ENCODE measurements at places on chromosomes 1 and 21.

DNA sequence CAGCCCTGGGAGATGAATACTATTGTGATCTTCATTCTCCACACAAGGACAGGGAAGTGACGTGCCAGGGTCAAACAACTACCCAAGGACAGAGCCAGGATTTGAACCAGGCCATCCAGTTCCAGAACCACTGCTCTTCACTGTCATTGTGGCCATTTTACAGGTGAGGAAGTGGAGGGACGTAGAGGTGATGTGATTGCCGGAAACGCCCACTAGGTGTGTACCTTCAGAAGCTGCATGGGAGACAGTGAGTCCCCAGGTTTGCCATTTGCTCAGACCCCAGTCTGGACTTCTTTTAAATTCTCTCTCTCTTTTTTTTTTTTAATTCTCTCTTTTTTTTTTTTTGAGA lies 207.6 kb upstream of the TMEM51 start:
- no peak for DNase-seq

DNA sequence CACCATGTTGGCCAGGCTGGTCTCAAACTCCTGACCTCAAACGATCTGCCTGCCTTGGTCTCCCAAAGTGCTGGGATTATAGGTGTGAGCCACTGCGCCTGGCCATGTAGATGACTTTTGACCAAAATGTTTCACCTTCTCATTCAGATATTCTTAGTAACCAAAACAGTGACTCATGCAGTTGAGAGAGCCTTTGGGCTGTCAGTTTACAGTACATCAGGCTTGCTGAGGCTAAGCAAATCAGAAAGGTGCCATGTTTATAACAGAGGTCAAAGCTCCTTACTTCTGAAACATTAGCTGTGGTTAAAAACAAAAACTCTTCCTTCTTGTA lies 21.0 kb downstream of the CNIH4 start:
- peak; percentile 52 for DNase-seq

DNA sequence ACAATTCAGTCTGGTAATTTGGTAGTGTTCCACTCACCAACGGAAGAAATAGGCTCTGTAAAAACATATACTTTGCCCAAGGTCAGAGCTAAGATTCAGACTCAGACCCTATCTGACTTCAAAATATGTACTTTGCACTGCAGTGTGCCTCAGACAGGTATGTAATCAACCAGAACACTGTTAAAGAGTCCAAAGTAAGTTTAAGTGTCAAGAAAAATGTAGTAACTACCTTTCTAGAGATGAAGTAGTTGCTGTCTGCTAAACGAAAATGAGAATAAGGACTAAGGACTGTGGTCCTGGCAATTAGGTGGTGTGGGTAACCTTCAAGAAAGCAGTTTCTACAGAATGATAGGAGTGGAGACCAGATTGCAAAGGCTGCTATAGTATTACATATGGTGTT lies 61.1 kb downstream of the RPAP2 start:
- DNase-seq = no peak

DNA sequence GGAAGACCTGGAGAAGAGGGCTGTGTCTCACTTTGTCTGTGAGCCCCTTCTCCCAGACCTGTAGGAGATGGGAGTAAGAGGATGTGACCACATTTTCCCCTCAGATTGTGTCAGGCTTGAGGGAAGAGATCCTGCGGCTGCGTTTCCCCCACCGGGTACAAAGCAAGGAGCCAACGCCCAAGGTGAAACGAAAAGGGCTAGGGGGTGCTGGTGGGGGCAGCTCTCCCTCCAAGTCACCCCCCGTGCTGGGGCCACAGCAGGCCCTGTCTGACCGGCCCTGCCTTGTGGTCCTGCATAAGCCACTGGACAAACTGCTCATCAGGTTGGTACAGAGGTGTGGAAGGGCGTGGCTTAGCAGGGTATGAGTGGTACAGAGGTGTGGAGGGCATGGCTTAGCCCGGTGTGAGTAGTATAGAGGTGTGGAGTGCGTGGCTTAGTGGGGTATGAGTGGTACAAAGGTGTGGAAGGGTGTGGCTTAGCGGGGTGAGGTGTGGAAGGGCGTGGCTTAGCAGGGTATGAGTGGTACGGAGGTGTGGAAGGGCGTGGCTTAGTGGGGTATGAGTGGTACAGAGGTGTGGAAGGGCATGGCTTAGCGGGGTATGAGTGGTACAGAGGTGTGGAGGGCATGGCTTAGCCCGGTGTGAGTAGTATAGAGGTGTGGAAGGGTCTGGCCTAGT lies 30.6 kb downstream of the HYI start:
- DNase-seq = no peak

DNA sequence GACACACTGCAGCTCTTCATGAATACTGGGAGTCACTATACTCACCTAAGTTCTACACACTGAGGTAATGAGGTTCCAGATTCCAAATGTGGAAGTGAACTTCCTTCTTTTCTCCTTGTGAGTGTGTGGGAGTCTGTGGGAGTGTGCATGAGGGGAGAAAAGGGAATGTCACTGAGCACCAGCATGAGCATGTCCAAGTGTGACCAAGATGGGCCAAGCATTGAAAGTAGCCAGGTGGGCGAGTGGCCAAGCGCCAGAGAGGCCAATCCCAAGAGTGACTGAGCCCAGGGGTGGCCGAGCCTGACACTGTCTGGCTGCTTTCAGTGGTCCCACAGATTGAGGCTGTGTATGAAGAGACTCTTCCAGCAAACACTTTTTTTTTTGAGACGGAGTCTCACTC lies 132.3 kb downstream of the HLCS start:
- DNase-seq = no peak

DNA sequence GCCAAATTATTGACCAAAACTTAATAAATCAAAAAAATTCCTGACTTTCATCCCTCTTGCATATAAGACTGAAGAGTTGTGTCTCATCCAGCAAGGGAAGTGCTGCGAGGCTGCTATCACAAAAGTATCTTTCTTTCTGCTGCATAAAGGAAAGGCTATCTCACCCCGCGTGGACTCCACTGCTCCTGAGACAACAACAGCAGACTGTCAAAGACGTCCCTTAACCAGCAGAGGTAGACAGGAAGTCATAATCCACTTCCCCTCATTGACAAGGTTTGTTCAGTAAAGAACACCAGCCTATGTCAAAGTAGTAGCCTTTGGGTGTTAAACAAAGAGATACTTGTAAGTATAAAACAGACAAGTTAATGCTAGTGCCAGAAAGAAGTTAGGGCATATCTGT lies 29.4 kb downstream of the VPS26C start:
- no peak for DNase-seq

GRCh38 chr21:29233256-29233546 lies 65.5 kb upstream of the BACH1 start:
- no peak for DNase-seq

GRCh38 chr1:203954788-203955552 lies 93.6 kb downstream of the SNRPE start:
- DNase-seq = no peak

GRCh38 chr21:34123609-34124008 lies 50.2 kb downstream of the MRPS6 start:
- no peak for DNase-seq

DNA sequence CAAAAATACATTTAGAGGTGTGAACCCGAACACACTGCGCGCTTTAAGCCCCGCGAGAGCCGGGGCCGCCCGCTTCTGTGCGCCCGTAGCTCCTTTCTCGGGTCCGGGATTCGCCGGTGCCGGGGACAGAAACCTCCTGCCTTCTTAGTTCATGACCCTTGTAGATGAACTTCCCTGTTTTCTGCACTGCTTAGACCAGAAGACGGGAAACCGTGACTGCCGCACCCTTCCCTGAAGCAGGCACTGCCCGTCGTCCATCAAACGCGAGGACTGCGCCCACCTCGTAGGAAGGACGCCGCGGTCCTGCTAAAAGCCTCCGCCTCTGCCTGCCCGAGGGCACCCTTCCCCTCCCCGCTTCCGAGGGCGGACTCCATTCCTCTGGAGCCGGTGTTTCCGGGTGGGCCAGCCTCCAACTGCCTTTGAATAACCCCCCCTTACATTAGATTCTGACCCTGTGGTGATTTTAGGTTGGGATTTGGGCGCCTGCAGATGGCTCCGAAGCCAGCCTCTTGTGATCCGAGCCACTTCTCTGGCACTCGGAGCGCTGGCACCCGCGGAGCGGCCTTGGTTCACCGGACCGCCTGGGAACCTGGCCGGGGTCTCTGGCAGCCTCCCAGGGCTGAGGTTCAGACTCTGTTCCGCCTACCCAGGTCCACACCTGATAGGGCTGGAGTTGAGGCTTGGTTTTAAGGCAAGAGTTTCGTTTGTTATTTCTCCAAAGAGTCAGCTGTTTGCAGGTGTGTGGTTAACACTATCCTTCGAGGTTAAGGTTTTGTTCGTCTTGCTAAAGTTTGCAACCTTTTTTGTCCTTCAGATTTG lies 1.2 kb upstream of the PTTG1IP start:
- no peak for DNase-seq

GRCh38 chr1:103058391-103058790 lies 49.9 kb downstream of the COL11A1 start:
- DNase-seq = no peak
